ENCODE measurements at places on chromosomes 6 and 20.

DNA sequence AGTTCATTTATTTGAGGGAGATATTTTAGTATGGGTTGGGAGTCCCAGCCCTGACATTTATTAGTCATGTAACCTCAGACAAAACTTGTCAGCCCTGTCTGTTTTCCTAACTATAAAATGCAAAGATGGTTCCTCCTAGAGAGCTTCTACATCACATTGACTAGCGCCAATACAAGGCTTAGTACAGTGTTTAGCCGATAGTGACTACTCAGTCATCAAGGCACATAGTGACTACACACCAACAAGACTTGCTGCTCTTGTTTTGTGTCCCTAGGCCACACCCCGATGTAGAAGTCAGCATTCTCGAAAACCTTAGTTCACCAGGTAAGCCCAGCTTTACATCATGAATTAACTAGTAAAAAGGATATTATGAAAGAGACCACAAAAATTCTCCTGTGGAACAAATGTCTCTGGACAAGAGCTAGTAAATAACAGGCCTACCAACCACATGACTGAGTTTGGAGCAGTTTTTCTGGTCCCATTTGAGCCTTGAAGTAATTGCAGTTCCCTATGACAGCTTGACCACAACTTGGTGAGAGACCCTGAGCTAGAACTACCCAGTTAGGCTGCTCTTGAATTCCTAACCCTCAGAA lies 68.8 kb downstream of the PFDN4 start:
- no peak for DNase-seq

- no peak for DNase-seq
These were observed 35.2 kb upstream of the YWHAB start for GRCh38 chr20:44850272-44850671.

DNA sequence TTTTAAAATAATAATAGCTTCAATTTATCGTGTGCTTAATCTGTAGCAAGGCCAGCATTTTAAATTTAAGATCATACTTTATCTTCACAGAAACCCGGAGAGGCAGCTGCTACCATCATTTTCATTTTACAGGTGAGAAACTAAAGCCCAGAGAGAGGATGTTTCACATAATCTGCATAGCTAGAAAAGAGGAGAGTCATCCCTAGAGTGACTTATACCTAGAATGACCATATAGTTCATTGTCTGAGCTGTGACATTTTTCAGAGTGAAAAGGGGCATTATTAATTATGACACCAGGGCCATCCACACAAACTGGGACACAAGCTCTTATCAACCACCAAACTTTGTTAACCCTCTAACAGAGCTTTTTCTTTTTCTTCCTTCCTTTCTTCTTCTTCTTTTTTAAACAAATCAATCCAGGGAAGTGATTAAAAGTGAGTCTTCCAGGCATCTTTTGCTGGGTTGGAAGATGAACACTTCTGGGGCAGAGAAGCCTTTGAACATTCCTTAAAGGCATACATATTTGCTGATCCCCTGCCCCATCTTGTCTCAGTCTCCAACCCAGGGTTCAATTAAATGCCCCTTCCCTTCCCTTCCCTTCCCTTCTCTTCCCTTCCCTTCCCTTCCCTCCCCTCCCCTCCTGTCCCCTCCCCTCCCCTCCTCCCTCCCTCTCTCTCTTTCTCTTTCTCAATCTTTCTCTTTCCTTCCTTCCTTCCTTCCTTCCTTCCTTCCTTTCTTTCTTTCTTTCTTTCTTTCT lies 272.5 kb upstream of the JAG1 start:
- no peak for DNase-seq

DNA sequence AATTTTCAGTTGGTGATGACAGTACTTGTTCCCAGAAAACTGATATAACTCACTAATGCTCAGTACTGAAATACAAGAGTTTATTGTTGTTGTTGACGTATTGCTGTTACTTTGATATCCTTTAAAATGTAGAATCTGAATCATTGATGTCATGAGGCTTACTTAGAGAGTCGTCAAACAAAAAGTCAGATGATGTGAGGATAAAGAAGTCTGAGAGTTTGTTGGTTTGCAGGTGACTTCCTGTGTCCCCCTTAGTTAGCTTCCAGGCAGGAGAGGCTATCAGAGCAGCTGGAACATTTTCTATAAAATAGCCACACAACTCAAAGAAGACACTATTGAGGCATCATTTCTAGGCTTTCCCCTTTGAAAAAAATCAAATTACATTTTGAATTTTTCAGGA lies 97.9 kb downstream of the ADGRG6 start:
- no peak for DNase-seq

GRCh38 chr6:133214267-133214666 lies 26.9 kb upstream of the EYA4 start:
- DNase-seq = no peak

DNA sequence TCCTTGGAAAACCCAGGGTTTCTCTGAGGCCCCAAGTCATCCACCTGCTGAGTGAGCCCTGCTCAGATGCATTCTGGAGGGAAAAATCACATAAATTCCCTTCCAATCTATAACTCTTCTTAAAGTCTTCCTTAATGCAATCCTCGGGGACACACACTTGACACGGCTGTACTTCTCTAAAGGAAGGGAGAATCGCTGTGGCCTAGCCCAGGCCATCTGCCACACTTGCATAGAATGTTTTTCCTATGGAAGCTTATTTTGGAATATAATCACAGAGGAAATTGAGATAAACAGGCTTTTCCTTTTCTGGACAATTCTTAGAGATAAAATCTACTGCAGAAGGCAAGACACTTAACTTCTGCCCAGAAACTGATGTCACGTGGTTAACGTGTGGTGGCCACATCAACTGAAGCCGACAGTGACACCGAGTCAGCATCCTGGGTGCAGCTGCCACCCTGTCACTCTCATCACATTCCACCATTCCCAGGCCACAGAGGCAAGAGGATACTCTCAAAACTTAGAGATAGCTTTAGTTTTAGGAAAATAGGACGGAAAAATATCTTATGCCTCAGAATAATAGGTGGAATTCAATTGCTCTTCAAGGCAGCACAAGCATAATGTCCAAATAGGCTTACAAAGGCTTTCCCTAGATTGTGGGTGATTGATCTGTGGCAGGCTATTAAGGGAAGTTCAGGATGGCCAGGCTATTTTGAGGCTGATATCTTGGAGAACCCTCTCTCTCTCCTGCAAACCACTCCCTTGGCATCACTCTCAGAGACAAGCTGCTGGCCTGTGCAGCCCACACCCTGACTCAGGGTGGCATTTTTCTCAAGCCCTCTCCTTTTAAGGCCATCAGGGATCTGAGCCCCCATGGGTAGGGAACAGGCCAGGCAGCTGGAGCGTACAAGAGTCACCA lies 29.6 kb downstream of the PSMB1 start:
- DNase-seq = no peak

DNA sequence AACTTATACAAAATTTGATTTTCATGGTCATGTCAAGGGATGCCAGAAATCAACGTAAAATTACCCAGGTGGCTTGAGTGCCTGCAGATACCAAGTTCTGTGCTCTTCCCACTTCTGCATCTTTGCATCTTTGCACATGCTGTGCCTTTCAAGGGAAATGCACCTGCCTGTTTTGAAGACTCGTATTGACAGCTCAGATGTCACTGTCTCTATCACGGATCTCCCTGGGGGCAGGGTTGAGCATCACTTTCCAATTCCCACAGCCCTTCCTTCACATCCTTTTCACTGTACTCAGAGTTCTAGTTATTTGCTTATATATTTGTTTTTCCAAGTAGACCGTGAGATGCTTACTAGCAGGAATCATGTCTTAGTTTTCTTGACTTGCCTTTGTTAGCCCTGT lies 274.2 kb downstream of the CDH26 start:
- DNase-seq = no peak

DNA sequence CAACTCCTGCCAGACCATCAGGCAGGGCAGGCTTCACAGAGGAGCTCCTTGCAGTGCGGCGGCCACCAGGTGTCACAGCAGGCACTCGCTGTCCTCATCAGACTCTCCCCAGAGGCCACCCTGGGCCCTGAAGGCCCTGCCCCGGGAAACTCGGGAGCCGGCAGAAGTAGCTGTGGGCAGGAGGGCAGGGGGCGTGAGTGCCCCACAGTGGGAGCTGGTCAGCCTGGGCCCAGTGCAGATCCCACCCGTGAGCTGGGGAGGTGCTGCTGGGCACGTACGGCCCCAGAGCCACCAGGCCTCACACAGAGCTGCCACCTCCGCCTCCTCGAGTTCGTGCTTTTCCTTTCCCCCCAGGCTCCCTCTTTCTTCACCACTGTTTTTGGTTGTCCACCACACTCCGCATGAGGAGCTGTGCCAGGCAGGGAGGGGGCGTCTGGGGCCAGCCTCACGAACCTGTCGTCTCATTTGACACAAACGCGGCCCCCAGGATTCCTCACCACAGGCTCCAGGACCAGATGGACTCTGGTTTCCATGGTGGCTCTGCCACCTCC lies 33.8 kb downstream of the FRMD1 start:
- DNase-seq = no peak

- DNase-seq = no peak
These were observed 85.5 kb upstream of the ZNF217 start for GRCh38 chr20:53678990-53679596.

DNA sequence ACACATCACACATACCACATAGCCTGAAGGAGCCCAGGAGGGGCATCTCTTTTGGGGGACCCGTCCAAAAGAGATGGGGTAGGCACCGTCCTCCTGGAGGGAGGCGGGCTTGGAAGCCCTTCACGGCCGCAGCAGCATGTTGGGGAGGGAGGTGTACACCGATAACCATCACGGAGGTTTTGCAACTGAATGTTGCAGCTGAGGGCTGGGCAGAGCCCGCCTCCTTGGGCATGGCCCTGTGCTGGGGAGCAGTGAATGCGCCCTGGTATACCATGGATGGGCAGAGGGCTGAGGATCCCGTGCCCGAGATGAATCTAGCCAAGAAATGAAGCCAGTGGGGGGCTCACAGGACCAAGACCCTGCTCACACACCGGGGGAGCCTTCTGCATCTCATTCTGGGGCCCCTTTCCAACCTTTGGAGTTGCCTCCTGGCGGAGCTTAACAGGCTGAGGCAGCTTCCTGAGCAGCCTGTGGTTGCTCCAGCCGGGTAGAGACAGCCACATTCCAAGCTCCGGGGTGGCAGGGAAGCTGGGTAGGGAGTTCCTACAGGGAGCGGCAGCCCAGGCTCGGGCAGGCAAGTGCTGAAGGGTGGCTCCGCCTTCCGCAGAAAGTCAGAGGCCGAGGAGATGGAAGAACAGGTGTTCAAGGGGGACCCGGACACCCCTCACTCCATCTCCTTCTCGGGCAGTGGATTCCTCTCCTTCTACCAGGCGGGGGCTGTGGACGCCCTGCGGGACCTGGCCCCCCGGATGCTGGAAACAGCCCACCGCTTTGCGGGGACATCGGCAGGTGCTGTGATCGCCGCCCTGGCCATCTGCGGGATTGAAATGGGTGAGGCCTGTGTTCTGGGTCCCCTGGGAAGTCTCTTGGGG lies at the start of gene PNPLA1:
PNPLA1 (plus strand) TSS at position 227 of the 872 bp plus-strand sequence; CDS start at position 627, 400 bp downstream.
- no peak for DNase-seq
